ENCODE measurements at places on chromosomes 2 and 18. TPM values are rescaled to one million over a fixed set of nuclear protein-coding genes. Genes with fewer than 3 reads are reported as not detected.

Gene MALL
- polyA plus RNA-seq, result 96.9 TPM

Gene SKOR2
- polyA plus RNA-seq, result not detected

Gene SPC25
- 9.3 TPM for polyA plus RNA-seq

Gene DCDC2C
- not detected for polyA plus RNA-seq

Gene CCDC74A
- 15.1 TPM for polyA plus RNA-seq

Gene CYBRD1
- polyA plus RNA-seq, result 12.7 TPM

Gene ITGB6
- polyA plus RNA-seq, result 162 TPM

Gene RALBP1
- polyA plus RNA-seq, result 51.2 TPM

Gene TTN
- 0.16 TPM for polyA plus RNA-seq

Gene MSTN
- polyA plus RNA-seq, result not detected

Gene OSR1
- polyA plus RNA-seq, result 31.8 TPM

Gene SFT2D3
- polyA plus RNA-seq, result 2.1 TPM

Gene ABCB11
- polyA plus RNA-seq, result not detected

Gene ACOXL
- polyA plus RNA-seq, result 0.96 TPM

Gene THSD7B
- polyA plus RNA-seq, result 0.02 TPM

Gene NRP2
- 47.4 TPM for polyA plus RNA-seq

Gene KLF11
- 7.7 TPM for polyA plus RNA-seq

Gene IL36RN
- polyA plus RNA-seq, result 0.46 TPM

Gene WNT10A
- 0.85 TPM for polyA plus RNA-seq

Gene SEPTIN10
- polyA plus RNA-seq, result 50.8 TPM

Gene IL1R2
- polyA plus RNA-seq, result 6.9 TPM

Gene ANKRD62
- not detected for polyA plus RNA-seq

Gene C2orf81
- 1.9 TPM for polyA plus RNA-seq

Gene DLGAP1
- polyA plus RNA-seq, result not detected

Gene CPLX4
- polyA plus RNA-seq, result not detected

Gene CTLA4
- not detected for polyA plus RNA-seq

Gene NCL
- 103 TPM for polyA plus RNA-seq

Gene CCDC148
- polyA plus RNA-seq, result 0.35 TPM

Gene C1QL2
- polyA plus RNA-seq, result not detected

Gene DQX1
- polyA plus RNA-seq, result 3.4 TPM

Gene INO80B
- 11.7 TPM for polyA plus RNA-seq

Gene GPR35
- polyA plus RNA-seq, result 0.06 TPM

Gene C2orf66
- 0.14 TPM for polyA plus RNA-seq

Gene PSMA8
- polyA plus RNA-seq, result not detected

Gene UGT1A6
- polyA plus RNA-seq, result 1.9 TPM

Gene CREG2
- 3.6 TPM for polyA plus RNA-seq

Gene CBLN2
- polyA plus RNA-seq, result not detected

Gene NOL4
- polyA plus RNA-seq, result not detected

Gene FAHD2B
- polyA plus RNA-seq, result 9.0 TPM

Data from mammary epithelial cell (primary cell).